ENCODE measurements at places on chromosomes 1 and 21.
A peak's percentile ranks its signal among the peaks of the same experiment; 100 is the strongest.

DNA sequence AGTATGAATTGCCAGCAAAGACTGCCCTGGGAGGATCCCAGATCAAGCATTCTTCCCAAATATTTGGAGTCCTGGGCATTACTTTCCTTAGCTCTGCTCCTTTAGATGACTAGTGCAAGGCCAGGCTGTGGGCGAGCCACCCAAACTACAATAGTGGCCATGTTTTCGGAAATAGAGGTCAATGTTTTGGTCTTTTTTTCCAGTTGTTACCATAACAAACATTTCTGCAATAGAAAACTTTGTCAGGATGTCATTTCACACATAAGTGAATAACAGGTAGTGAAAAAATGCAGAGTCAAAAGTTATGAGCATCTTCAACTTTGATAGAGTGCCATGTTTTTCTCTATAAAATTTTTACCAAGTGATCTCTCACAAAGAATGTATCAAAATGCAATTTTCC is 25.2 kb upstream of the OR10J4 start:
- DNase-seq = no peak

DNA sequence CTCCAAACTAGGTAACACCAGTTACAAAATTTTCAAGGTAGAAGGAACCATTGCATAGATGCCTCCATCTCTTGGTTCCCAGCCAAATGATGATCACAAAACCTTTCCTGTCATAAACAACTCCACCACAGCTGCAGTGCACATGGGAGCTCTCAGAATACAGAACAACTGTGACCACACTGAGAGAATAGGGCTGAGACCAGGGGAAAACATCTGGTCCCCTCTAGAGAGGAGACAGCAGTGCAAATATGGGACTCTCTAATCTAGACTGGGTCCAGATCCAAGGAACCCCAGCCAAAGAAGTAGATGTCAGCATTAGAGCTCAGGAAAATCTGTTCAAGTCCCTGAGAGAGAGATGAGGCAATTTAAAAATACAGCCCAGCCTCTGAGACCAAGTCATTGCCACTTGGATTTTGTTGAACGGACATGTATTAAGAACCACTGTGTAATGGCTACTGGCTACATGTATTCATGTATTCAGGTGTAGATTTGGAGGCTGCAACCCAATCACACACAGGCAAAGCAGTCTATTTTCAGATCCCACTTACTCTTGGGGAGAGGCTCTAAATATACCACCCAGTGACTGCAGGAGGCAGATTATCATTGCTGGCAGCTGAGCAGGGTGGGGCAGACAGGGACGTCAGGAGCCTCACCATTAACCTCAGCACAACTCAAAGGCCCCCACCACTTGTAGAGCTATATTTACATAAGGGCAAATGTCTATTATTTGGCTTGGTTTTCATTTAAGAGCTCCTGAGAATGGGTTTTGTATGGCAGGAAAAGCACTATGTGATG is 7.6 kb upstream of the RXRG start:
- DNase-seq = no peak

- DNase-seq = no peak
Observed at GRCh38 chr1:218166268-218166945, 118.7 kb upstream of the RRP15 start.

DNA sequence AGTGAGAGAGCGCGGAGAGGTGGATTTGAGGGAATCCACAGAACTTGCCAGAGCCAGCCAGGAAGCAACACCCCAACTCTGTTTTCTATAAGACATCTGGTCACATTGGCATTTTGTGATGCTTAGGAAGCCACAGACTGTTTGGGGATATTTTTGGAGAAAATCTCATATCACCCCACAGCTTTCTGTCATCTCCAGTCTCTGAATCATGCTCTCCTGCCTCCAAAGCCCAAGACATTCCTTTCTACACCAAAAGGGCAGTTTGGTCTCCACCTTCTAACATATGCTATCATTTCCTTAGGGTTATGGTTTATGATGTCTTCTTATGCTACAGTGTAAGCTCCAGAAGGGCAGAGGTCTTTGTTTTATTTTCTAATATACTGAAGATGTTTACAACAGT is 14.4 kb upstream of the BCL10 start:
- no peak for DNase-seq

DNA sequence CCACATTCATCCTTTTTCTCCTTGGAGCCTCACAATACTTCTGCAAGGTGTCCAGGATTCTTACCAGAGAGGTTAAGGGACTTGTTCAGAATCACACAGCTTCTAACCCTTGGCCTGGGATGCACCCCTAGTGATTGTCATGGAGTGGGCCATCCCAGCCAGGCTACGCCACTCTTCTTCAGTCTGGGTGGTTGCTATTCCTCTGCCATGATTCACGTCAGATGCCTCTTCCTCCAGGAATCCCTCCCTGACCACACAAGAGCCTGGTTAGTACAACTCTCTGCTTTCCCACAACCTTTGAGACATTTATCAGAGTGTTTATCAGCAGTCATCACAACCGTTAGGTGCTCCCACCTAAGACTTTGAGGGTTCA is 121.8 kb downstream of the EPHB2 start:
- no peak for DNase-seq

DNA sequence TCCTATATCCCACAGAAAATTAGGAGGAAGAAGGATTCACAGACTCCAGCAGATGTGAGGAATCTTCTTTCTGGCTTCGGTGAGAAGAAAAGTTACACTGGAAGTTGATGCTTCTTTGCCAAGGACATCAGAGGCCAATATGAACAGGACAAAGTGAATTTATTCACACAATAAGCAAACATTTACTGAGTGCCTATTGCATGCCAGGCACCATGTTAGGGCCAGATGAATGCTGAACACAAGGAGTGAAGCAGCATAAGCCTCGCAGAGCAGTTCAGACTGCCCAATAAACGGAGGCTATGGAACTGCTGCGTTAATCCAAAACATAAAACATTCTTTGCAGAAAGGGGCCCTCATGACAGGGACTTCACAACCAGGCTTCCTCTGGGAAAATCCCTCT is 114.6 kb downstream of the LMX1A start:
- no peak for DNase-seq

DNA sequence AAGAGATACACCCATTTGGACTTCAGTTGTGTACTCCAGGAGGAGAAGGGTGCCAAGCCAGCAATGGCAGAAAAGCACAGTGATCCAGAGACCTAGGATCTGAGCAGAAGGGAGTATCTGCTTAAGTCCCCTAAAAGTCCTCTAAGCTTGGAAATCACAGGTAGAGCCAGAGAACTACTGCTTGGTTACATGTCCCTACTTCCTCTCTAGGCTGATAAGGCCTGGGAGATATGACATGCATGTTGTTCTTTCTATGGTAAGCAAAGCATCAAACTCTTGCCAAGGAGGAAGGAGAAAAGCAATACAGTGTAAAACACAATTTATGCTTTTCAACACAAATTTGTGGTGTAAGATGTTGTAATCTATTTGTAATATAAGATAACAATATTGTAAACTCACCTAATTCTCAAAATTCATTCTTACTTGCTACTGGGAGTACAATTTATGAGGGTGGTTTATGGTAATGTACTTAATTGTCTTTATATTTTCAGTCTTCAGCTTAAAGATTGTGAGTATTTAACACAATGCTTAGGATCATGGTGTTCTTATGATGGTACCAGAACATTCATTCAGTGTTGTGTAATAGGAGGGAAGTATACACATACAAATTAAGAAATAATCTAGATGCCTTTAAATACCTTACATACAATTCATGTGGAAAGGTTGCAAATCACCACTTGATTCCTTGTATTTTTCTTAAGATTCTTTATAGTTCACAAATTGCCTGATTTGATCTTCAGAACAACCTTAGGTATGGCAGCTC is 49.1 kb upstream of the GNG12 start:
- no peak for DNase-seq

DNA sequence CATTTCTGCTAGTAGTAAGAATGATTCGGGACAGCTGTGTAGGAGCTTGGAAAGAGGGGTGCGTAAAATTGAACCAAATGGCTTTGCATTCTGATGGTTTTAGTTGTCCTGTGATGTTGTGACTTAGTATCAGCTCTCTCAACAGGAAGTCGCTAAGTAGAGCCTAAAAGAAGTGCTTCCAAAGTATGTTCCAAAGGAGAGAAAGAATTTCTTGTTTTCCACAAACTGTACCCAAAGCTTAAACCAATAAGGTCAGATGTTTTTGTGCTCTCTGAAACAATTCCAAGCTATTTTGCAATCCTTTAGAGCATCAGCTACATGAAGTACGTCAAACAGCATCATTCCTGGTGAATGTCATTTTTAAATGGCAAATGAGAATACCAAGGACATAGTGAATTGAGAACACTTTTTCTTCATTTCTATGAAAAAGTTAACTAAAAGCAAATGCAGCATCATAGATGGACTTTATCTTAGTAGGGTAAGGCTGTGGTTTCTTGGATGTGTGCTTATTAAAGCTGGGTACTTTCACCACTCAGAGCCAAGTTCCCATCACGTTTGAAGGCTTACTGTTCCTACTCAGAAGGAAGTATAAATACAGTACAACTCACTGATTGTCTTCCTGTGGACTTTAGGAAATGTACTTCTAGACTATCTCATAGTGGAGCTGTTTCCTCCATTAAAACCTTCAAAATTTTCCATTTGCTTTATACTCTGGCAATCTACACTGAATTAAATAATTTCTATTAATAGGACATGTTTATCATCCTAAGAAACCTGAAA is 148.6 kb downstream of the C1orf21 start:
- DNase-seq = no peak

DNA sequence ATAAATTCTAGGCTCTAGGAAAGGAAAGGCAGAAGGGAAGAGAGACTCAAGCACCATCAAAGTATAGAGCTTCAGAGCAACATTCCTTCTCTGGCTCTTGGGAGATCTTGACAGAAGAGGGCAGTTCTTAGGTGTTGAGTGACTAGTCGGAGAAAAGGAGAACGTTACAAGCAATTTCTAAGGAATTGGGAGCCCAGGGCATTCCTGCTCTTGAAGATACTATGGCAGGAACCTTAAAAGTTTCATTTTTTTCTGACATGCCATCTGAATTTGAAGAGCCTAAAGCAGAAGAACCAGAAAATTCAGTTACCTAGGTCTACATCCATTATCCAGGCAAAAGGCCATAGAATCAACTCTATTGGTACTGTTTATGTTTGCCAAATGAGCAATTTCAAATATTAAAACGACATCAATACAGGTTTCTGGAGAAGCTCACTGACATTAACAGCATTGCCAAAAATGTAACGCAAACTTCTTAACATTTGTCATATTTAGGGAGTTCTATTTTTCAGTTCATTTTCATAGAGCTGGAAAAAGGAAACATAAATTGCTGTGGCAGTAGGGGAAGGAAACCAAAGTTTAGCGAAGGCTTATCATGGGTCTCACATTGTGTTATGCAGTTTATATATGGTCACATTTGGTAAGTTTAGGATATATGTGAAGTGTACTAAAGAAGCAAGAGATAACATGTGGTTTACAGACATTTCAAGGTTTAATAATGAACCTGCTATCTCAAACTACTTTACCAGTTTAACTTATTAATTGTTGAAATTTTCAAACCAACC is 210.1 kb upstream of the NRIP1 start:
- DNase-seq = no peak

GRCh38 chr1:21270086-21270689 is 20.1 kb downstream of the ECE1 start:
- DNase-seq = peak; percentile 72

DNA sequence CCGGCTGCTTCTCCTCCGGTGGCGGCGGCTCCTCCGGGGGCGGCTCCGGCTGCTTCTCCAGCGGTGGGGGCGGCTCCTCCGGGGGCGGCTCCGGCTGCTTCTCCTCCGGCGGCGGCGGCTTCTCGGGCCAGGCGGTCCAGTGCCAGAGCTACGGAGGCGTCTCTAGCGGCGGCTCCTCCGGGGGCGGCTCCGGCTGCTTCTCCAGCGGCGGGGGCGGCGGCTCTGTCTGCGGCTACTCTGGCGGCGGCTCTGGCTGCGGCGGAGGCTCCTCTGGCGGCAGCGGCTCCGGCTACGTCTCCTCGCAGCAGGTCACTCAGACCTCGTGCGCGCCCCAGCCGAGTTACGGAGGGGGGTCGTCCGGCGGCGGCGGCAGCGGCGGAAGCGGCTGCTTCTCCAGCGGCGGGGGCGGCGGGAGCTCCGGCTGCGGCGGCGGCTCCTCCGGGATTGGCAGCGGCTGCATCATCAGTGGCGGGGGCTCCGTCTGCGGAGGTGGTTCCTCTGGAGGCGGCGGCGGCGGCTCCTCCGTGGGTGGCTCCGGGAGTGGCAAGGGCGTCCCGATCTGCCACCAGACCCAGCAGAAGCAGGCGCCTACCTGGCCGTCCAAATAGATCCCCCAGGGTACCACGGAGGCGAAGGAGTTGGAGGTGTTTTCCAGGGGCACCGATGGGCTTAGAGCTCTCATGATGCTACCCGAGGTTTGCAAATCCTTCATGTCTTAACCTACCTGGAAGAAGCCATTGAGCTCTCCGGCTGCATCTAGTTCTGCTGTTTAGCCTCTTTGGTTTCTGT is 2.0 kb downstream of the LORICRIN start:
- peak; percentile 2 for DNase-seq

- no peak for DNase-seq
Observed at GRCh38 chr1:3471356-3472087, 17.1 kb downstream of the ARHGEF16 start.

- no peak for DNase-seq
Observed at GRCh38 chr1:86852289-86852688, 61.6 kb downstream of the SELENOF start.

DNA sequence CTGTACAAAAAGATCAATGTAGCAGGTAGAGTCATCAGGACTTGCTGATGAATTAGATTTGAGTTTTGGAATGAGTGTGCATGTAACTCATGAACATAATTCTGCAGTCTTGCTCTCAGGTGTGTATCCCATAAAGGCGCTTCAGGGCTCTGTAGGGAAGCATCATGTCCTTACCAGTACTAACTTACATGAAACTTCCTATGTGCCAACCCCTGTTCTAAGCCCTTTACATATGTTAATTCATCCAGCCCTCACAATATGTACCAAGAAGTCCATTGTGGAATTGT is 2.1 kb upstream of the FCRLB start:
- DNase-seq = no peak

GRCh38 chr21:42155045-42155855 is 63.7 kb upstream of the ABCG1 start:
- DNase-seq = no peak

DNA sequence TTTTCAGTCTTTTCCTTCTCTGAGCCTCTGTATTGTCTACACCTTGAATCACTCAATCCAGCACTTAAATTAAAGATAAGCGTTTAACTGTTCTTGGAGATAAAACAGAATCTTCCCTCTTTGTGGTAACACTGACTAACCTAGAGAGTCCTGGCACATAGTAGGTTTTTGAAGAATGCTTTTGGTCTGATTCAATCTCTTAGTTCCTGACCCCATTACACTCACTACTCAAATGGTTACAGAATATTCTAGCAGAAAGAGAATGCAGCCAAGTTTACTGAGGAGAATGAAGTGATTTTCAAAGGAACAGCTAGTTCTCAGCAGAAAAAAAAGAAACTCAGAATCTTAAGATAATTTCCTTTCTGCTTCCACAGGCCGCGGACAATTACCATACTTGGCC is 309.2 kb upstream of the PRMT6 start:
- no peak for DNase-seq

- DNase-seq = no peak
Observed at GRCh38 chr1:94821636-94822305, 1.6 kb downstream of the SLC44A3 start.

GRCh38 chr21:25733859-25734653 is 648 bp downstream of the ATP5PF start:
- no peak for DNase-seq

- no peak for DNase-seq
Observed at GRCh38 chr1:248847181-248847955, 9.3 kb downstream of the ZNF672 start.

- no peak for DNase-seq
Observed at GRCh38 chr1:197200272-197200899, 53.9 kb upstream of the ASPM start.

- no peak for DNase-seq
Observed at GRCh38 chr1:64493831-64494230, 23.9 kb downstream of the CACHD1 start.

GRCh38 chr1:173499729-173500128 is 22.6 kb downstream of the PRDX6 start:
- no peak for DNase-seq
